HEK293T (cell line): ENCODE measurements at places on chromosomes 12 and 14.

- DNase-seq: no peak
Observed at GRCh38 chr14:26993556-26993955, 395.7 kb upstream of the NOVA1 start.

- DNase-seq: no peak
Observed at GRCh38 chr12:111367661-111368221, 1.2 kb downstream of the PHETA1 start.

GRCh38 chr14:84523746-84524145, 1006.2 kb upstream of the FLRT2 start:
- no peak for DNase-seq

DNA sequence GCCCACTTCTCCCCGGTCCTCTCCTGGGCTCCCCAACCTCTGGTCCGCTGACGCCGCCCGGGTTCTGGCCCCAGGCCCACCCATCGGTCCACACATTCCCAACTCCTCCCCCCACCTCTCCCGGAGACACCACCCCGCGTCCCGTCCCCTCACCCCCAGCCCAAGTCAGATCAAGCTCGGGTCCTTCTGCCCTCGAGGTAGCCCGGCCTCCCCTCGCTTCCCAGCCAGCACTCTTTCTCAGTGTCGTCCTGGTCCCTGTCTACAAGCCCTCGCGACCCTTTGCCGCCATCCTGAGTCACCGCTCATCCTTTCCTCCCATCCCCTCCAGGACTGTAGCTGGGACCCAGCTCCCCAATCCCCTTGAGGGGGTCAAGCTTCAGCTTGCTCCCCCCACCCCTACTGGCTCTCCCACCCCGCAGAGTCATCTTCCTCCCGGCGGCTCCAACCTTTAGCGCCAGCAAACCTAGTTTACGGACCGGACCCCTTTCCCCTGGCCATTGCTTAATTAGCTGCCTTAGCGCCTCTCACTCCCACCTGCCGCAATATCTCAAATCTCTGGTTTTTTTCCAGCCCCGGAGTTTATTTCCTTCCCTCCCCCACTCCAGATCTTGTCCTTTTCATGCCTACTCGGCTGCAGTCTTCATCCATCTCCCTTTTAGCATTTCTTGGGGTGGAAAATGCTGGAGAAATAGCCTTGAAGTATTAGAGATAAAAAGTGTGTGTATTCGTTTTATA, 1.1 kb downstream of the PPP4R4 start:
- peak; percentile 19 for DNase-seq

DNA sequence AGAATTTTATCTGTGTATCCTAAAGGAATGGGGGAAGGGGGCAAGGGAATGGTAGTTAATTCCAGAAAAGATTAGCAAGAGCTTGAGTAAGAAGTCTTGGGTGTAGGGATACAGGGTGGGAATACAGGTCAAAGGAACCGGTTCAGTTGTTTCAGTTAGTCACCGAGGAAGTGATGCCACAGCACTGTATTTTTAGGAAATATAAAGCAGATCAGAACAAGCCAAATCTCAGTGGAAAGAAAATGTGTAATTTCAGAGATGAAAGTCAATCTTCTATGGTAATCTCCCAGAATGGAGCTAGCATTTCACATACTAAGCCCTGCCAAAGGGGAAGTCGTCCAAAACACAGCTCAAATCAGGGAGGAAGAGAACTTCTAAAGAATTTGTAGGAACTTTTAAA, 4.7 kb upstream of the TUBA1C start:
- no peak for DNase-seq

GRCh38 chr14:22024137-22024536, 350.5 kb upstream of the OR4E1 start:
- DNase-seq: no peak

DNA sequence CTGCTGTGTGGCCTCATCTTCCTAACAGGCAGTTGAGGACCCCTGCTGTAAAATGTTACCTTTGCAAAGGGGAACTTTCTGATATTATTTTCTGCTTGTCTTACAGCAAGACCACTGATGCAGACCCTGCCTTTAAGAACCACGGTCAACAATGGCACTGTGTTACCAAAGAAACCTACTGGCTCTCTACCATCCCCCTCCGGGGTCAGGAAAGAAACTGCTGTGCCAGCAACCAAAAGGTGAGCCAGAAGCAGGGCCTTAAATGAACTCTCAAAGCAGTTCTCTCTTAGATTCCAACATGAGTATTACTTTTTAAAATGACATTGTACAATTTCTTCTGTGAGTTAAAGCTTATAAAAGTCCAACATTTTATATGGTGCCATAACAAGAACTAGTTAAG, 72.2 kb downstream of the EML1 start:
- no peak for DNase-seq

- DNase-seq: no peak
Observed at GRCh38 chr12:65821336-65821735, 2.9 kb upstream of the HMGA2 start.

GRCh38 chr12:24415934-24416333, 466.5 kb upstream of the SOX5 start:
- DNase-seq: no peak

- DNase-seq: no peak
Observed at GRCh38 chr12:96108321-96108720, 72.9 kb upstream of the LTA4H start.

- peak; percentile 19 for DNase-seq
Observed at GRCh38 chr12:112855375-112855774, 51.4 kb upstream of the OAS1 start.

DNA sequence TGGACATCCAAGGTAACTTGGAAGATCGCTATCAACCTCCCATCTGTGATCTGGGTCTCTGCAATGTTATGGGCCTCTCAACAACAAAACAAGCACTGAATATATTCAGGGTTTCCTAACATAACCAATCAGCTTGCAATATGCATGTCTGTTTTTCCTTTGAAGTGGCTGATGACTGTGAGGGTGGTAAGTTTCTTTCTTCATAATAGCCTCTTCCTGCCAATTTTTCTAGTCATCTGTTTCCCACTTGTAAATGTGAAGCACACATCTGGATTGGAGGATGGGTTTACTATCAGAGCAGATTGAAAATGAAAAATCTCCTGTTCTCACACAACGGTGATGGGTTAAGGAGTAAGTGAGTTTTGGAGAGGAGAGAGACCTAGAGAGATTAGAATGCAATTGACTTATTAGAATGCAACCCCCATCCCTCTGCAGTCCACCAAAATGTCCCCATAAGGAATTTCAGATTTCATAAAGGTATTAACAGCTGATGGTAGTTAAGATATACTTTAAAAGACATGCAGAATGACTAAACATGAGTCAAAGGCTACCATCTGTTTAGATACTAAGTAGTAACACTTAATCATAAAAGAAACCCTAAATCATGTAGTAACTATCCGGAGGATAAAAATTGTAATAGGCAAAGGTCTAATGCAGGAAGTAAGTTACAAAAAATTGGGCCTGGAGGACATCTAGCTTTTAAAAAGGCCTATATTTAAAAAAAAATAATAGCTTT, 58.4 kb upstream of the SAV1 start:
- DNase-seq: no peak

- DNase-seq: no peak
Observed at GRCh38 chr12:104551313-104551931, 94.7 kb downstream of the CHST11 start.

GRCh38 chr12:71240946-71241345, 83.1 kb upstream of the TSPAN8 start:
- DNase-seq: no peak

GRCh38 chr12:123956249-123956648, 16.4 kb downstream of the CCDC92 start:
- DNase-seq: no peak

GRCh38 chr12:2627835-2628191, 167.0 kb upstream of the FKBP4 start:
- no peak for DNase-seq

DNA sequence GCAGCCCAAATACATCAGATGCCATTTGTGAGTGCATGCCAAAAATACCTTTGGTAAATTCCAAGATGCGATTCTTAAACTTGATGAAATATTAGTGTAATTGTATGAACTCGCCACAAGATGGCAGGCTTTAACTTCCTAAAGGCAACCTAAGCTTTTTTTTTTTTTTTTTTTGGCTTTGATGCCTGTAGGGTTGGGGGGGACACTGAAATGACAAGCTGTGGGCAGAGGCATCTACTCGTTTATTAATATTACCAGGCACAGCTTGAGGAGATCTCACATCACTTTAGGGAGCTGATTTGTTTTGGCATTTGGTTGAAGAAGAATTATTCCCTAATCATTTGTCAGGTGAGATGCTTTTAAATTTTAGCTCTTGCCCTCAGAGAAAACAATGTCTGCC, 126.7 kb upstream of the CCDC196 start:
- DNase-seq: peak; percentile 49

GRCh38 chr14:80304125-80304766, 92.9 kb upstream of the DIO2 start:
- DNase-seq: no peak

DNA sequence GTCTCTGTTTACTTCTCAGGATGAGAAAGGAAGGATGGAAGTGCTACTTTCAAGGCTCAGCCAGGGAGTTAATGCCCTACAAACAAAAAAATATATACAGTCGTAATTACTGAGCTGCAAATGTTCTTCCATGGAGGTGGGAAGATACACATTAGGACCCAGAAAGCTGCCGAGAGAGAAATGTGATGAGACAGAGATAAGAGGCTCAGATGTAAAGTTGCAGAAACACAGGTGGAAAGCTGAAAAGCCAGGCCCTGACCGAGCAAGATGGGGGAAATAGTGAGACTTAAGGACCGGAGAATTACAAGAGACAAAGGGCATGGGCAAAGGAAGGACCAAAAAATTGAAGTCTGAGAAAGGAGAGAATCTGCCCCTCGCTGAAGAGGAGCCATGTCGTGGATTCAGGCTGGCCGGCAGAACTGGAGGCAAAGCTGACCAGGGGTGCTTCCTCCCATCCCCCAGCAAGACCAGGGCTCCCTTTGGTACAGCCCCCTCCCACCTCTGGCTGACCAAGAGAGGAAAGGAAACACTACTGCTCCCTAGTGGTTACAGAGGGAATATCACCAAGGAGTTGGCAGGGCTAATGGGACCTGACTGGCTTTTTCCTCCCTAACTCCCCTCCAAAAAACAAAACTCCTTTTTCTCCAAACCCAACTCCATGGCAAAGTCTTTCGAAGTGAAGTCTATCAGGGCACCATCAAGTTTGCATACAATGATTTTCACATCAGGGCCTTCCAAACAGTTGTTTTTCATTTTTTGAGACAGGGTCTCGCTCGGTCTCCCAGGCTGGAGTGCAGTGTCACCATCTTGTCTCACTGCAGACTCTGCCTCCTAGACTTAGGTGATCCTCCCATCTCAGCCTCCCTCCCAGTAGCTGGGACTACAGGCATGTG, 12.1 kb downstream of the ZFHX2 start:
- peak; percentile 81 for DNase-seq

- DNase-seq: no peak
Observed at GRCh38 chr12:52906191-52906601, 1.3 kb upstream of the KRT8 start.

DNA sequence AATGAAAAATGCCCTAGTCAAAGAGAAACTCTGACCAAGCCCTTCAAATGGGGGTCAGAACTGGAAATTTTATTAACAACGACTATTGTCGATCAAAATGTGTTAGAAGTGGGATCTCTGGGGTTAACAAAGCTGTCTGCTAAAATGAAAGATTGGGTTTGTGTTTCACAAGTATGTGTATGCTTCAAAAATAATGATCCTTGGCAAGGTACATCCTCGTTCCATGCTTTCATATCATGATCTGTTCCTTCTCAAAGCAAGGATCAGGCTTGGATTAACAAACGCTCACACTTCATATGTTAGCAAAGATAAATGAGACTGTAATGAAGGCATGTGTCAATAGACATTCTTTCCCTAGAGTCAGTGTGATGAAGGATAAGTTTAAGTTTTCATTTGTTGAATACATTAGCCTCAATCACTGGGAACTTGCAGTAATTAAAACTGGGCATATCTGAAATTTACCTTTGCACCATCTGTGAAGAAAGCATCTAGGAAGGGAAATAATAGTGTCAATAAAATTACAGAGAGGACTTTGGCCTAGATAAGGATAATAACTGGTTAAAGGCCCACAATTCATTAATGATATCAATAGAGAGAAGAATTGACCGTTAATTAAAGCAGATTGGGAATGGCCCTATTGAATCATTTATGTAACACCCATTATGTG, 91.8 kb downstream of the RIN3 start:
- no peak for DNase-seq

GRCh38 chr14:58797010-58797429, 159.3 kb downstream of the DACT1 start:
- no peak for DNase-seq

- DNase-seq: no peak
Observed at GRCh38 chr14:63286071-63286470, 32.7 kb downstream of the GPHB5 start.

DNA sequence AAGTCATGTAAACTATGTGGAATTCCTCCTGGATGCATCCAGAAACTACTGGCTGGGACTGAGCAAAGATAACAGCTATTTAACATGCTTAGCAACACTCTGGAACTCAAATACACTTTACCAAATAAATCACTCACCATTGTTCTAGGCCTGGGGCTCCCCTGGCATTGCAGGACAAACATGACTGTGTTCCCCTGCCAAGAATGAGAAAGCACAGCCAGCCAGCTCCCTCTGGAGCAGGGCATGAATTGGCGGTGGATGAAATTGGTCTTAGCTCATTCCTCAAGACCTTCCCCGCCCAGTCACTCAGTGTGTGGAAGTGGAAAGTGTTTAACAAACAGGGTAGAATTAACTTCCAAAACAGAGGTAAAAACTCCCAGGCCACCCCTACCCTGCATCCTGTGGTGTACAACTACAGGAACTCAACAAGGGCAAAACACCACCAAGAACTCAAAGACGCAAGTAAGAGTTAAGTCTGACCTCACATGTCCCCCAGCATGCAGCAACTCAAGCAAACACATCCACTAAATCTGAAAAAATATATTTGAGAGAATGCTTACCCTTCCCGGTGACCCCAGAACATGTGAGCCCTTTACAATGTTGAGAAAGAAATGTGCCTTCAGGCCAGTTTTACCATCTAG, 58.4 kb upstream of the BDKRB2 start:
- DNase-seq: no peak

- DNase-seq: no peak
Observed at GRCh38 chr12:61029516-61029915, 1230.7 kb upstream of the USP15 start.

DNA sequence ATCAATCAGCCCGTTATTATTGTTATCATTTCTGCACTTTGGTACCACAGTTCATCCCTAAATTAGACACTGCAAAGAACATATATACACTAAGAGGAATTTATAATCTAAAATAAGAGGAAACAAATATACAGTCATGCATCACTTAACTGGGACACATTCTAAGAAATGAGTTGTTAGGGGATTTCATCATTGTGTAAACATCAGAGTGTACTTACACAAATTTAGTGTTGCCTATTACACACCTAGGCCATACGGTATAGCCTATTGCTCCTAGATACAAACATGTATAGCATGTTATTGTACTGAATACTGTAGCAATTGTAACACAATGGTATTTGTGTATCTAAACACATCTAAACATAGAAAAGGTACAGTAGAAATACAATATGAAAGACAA, 190.5 kb downstream of the BMP4 start:
- no peak for DNase-seq
